Activated naive CD4-positive, alpha-beta T cell treated with anti-CD3 and anti-CD28 coated beads, Interleukin-2, amount 10 ng/mL, durations not matched to agents 7 days and 5 days (primary cell): ENCODE measurements at places on chromosomes 7 and 10.

DNA sequence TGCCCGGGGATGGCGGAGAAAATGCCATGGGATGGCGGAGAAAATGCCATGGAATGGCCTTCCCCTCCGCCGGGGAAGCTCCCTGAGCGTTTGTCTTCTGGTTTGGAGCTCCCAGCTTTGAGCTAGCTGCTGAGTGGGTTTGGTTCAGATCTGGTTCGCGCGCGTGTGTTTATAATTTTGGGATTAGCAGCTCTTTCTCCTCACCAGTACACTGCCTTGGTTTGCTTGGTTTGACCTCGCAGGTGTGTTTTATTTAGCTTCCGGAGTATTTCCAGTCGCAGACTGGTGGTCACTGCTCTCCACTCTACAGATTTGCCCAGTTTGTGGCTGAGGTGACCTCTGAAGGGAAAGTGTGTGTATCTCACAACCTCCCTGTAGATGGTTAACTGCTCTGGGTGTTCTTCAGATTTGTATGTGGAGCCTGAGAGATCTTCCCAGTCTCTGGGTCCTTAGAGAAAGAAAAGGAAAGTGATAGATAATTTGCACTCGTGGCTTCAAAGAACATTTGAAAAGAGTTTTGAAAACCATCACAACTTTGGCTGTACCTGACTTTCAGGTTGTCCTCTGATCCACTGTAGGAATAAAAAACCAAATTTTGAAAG, 597 bp downstream of the ZNF277 start:
- DNase-seq, result no peak

- DNase-seq, result no peak
These were observed 97.3 kb downstream of the GRID1 start for GRCh38 chr10:86269332-86269731.

GRCh38 chr7:135333200-135333599, 99.6 kb downstream of the STRA8 start:
- no peak for DNase-seq

- no peak for DNase-seq
These were observed 12.1 kb downstream of the TMEM236 start for GRCh38 chr10:17764142-17764541.

GRCh38 chr7:94449151-94449725, 54.5 kb downstream of the COL1A2 start:
- no peak for DNase-seq
